Colonic mucosa (tissue), 4 donors: ENCODE measurements at places on chromosomes 5 and 9.

- H3K4me1 ChIP-seq, result no peaks in the 10 kb centered on the region
- no peak for DNase-seq
- H3K27me3 ChIP-seq, result no peaks in the 10 kb centered on the region
- H3K27ac ChIP-seq, result no peak overlapping the region
Measured at GRCh38 chr9:112200711-112201110, 25.6 kb upstream of the SUSD1 start.

DNA sequence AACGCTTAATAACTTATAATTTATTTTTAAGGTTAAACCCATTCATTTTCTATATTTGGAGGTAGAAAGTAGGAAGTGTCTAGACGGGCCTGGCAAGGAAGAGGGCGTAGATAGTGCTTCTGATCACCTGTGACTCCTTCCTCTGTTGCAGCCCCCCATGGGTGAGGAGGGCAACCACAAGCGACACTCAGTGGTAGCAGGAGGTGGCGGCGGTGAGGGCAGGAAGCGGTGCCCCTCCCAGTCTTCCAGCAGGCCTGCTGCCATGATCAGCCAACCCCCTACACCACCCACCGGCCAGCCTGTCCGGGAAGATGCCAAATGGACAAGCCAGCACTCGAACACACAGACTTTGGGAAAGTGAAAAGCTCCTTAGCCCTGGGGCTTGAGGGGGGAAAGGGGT lies 36.7 kb downstream of the FAXDC2 start:
- H3K27ac ChIP-seq, result no peak overlapping the region
- no peak for DNase-seq
- no peak overlapping the region for H3K4me3 ChIP-seq
- no peaks in the 10 kb centered on the region for H3K4me1 ChIP-seq
- H3K27me3 ChIP-seq, result no peaks in the 10 kb centered on the region
- peaks cover 5% of the 10 kb centered on the region for H3K36me3 ChIP-seq

DNA sequence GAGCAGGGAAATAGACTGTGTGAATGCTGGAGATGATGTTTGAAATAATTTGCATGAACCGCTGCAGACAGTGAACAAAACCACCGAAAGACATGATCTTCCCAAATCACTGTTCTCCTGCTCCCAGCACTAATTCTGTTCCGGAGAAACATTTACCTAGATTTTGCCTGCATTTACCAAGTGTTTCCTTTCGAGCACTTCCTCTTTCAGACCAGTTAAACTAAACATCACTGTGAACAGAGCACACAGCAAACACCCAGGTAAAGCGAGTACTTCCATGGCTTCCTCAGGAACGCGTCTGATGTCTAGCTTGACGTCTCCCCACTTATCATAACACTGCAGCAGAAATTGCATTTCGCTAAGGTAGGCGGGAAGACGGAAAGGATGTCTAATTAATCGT lies 45.1 kb upstream of the PTCH1 start:
- H3K27me3 ChIP-seq, result no peaks in the 10 kb centered on the region
- H3K4me3 ChIP-seq, result no peak overlapping the region
- H3K4me1 ChIP-seq, result no peaks in the 10 kb centered on the region
- H3K27ac ChIP-seq, result no peak overlapping the region
- no peak for DNase-seq

DNA sequence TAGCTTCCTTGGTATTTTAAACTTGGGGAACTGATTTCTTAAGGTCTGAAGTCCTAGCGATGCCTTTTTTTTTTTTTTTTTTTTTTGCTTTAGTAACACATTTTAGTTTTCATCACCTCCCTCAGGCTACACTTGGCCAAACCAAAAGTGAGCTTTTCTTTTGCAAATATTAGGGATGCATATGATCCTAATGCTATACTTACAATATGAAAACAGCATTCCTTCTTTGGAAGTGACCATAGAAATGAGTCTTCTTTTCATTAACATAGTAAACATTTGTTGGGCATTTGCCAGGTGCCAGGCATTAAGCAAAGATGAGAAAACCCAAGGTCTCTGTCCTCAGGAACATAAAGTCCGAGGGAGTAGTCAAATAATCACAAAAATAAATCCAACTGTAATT lies 189.8 kb downstream of the ALDH1A1 start:
- no peaks in the 10 kb centered on the region for H3K36me3 ChIP-seq
- H3K4me1 ChIP-seq, result no peaks in the 10 kb centered on the region
- H3K27ac ChIP-seq, result no peak overlapping the region

GRCh38 chr9:104783588-104783987 lies 19.7 kb downstream of the NIPSNAP3B start:
- peaks cover 5% of the 10 kb centered on the region for H3K36me3 ChIP-seq
- H3K27me3 ChIP-seq, result no peaks in the 10 kb centered on the region
- DNase-seq, result no peak
- H3K4me3 ChIP-seq, result no peak overlapping the region
- H3K4me1 ChIP-seq, result no peaks in the 10 kb centered on the region
- no peak overlapping the region for H3K27ac ChIP-seq

GRCh38 chr9:96073531-96074480 lies 198.3 kb downstream of the ERCC6L2 start:
- H3K27me3 ChIP-seq, result no peaks in the 10 kb centered on the region
- no peaks in the 10 kb centered on the region for H3K36me3 ChIP-seq
- no peaks in the 10 kb centered on the region for H3K4me1 ChIP-seq

DNA sequence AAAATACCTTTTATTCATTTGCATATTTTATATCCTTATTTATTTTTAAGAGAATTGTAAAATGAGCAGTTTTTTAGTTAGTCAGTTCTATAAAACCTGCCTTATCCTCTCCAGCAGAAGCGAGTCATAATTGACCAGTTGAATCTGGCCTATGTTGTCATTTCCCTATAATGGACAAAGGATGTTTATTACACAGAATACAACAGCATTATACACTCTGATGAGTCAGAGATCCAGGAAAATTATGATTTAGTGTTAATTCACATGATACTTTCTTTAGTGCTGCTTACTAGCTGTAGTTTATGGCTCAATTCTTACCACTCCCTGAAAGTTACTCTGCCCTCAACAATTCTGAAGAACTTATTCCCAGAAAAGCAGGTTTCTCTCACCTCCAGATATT lies 26.8 kb upstream of the LURAP1L start:
- H3K4me1 ChIP-seq, result no peaks in the 10 kb centered on the region
- no peak for DNase-seq
- H3K27ac ChIP-seq, result peak overlapping the region; percentile 56

- H3K4me1 ChIP-seq, result no peaks in the 10 kb centered on the region
- DNase-seq, result no peak
- no peak overlapping the region for H3K27ac ChIP-seq
- peaks cover 31% of the 10 kb centered on the region for H3K36me3 ChIP-seq
Measured at GRCh38 chr9:92253656-92254055, 39.8 kb downstream of the IARS1 start.

DNA sequence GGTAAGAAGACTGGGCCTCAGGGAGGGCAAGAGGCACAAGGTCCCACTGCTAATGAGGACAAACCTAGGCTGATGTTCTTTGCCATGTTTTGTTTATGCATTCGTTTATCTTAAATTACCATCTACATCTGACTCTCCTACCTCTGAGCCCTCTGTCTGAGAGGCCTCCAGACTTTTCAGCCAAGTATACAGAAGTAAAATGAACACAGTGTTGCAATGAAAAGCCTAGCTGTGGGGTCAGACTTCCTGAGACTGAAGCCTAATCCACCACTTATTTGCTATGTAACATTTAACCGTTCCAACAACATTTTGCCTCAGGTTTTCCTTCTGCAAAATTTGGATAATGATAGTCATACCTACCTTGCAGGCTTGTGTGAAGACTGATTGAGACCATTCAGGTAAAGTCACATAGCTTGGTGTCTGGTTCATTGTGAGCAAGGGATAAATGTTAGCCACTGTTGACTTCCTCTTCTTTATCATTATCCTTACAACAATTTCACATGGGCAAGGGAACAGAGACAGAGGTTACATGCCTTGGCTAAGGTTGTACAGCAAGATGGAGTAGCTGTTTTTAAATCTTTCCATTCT lies 374.9 kb upstream of the CLINT1 start:
- H3K36me3 ChIP-seq, result no peaks in the 10 kb centered on the region
- H3K27ac ChIP-seq, result no peak overlapping the region
- no peak for DNase-seq
- H3K4me3 ChIP-seq, result no peak overlapping the region
- no peaks in the 10 kb centered on the region for H3K4me1 ChIP-seq

- no peaks in the 10 kb centered on the region for H3K4me1 ChIP-seq
- H3K27ac ChIP-seq, result no peak overlapping the region
- H3K27me3 ChIP-seq, result no peaks in the 10 kb centered on the region
- peaks cover 73% of the 10 kb centered on the region for H3K36me3 ChIP-seq
Measured at GRCh38 chr9:35703906-35704672, 14.4 kb upstream of the TPM2 start.

DNA sequence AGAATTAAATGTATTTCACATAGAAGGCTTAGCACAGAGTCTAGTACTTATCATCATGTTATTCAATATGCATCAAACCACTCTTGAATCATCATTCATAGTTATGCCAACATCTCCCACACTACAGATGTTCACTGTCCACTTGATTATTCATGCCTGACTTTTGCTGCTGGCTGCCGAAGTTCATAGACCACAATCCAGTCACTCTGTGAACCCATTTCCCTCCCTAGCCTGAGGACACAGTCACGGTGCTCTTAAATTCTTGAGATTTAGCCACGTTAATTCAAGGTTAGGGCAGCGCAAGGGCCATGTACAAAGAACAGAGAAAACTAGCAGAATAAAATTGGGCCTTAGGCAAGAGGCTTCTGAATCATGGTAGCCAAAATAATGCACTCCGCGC lies 32.4 kb downstream of the ABCA1 start:
- no peaks in the 10 kb centered on the region for H3K27me3 ChIP-seq
- no peaks in the 10 kb centered on the region for H3K4me1 ChIP-seq
- DNase-seq, result no peak
- no peaks in the 10 kb centered on the region for H3K36me3 ChIP-seq

- H3K4me3 ChIP-seq, result no peak overlapping the region
- no peak overlapping the region for H3K27ac ChIP-seq
- H3K4me1 ChIP-seq, result no peaks in the 10 kb centered on the region
- H3K36me3 ChIP-seq, result no peaks in the 10 kb centered on the region
- H3K27me3 ChIP-seq, result no peaks in the 10 kb centered on the region
Measured at GRCh38 chr5:159458217-159458711, 128.0 kb upstream of the IL12B start.

- peaks cover 19% of the 10 kb centered on the region for H3K27me3 ChIP-seq
- no peaks in the 10 kb centered on the region for H3K4me1 ChIP-seq
- H3K36me3 ChIP-seq, result no peaks in the 10 kb centered on the region
- peak overlapping the region; percentile 28 for H3K4me3 ChIP-seq
- no peak overlapping the region for H3K27ac ChIP-seq
- DNase-seq, result no peak
Measured at GRCh38 chr5:137498301-137498735, 808 bp downstream of the SPOCK1 start.

DNA sequence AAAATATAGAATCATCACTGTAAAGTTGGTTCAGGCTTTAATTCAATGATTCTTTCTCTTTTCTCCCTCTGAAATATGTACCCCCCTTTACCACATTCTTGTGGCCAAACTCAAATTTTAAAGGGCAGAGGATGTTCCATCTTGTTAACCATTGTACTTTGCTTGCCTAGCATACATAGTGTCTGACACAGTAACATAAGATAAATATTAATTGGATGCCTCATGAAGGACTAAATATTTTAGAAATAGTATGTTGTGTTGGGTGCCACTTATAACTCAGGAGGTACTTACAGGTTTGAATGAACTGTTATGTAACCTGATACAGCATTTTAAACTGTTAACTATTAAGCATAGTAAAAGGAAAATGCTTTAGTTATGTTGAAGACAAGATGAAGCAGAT lies 71.5 kb downstream of the NIPBL start:
- no peak overlapping the region for H3K4me3 ChIP-seq
- no peak overlapping the region for H3K27ac ChIP-seq
- no peaks in the 10 kb centered on the region for H3K27me3 ChIP-seq
- no peaks in the 10 kb centered on the region for H3K36me3 ChIP-seq
- DNase-seq, result no peak

DNA sequence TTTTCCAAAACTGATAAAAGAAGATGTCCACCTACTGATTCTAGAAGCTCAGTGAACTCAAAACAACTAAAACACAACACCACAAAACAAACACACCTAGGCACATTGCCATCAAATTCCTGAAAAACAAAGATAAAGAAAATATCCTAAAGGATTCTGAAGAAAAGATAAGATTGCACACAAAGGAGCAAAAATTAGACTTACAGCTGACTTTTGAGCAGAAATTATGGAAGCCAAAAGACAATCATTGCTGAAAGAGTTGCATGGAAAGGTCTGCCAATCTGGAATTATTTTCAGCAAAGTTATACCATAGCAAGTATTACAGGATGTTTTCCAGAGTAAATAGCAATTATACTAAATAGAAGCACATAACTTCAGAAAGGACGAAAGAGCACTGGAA lies 128.2 kb upstream of the IRX2 start:
- H3K27ac ChIP-seq, result no peak overlapping the region
- no peak overlapping the region for H3K4me3 ChIP-seq
- no peaks in the 10 kb centered on the region for H3K4me1 ChIP-seq

GRCh38 chr5:125661584-125661983 lies 761.6 kb upstream of the GRAMD2B start:
- no peak overlapping the region for H3K4me3 ChIP-seq
- no peak overlapping the region for H3K27ac ChIP-seq
- H3K36me3 ChIP-seq, result no peaks in the 10 kb centered on the region
- no peaks in the 10 kb centered on the region for H3K4me1 ChIP-seq

DNA sequence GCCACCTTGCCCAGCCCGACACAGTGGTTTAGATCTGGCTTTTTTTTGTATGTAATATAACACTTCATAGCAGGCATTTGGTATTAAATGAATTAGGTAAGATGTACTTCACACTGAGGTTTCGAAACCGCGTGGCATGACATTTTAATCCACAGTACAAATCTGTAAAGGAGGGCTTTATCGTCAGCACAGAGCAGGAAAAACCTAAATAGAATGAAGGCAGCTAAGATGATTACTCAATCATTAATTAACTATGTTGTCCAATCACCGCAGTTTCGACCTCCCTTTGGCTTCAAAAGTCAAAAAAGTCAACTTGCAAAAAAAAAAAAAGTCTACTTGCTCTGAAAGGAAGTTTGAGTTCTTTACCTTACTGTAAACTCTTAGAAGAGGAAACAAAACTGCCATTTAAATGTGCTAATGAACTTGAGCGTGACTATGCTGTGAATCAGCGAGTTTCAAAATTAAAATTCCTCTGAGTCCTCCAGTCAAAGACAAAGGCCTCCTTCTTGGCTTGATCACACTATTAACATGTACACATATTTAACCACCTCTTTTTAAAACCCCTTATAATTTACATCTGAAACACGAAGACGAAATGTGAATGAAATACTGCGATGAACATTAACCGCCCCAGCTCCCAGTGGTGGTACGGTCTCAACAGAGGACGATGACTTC lies 698 bp upstream of the SEC24A start:
- peak overlapping the region; percentile 93 for H3K27ac ChIP-seq
- no peaks in the 10 kb centered on the region for H3K36me3 ChIP-seq

- no peaks in the 10 kb centered on the region for H3K27me3 ChIP-seq
- DNase-seq, result peak; percentile 92
- H3K4me1 ChIP-seq, result no peaks in the 10 kb centered on the region
Measured at GRCh38 chr5:180831139-180832093, 28.8 kb upstream of the MGAT1 start.

GRCh38 chr5:150419630-150420270 lies 7.0 kb upstream of the CD74 start:
- H3K27ac ChIP-seq, result no peak overlapping the region
